ENCODE measurements at places on chromosomes 6 and 20.

DNA sequence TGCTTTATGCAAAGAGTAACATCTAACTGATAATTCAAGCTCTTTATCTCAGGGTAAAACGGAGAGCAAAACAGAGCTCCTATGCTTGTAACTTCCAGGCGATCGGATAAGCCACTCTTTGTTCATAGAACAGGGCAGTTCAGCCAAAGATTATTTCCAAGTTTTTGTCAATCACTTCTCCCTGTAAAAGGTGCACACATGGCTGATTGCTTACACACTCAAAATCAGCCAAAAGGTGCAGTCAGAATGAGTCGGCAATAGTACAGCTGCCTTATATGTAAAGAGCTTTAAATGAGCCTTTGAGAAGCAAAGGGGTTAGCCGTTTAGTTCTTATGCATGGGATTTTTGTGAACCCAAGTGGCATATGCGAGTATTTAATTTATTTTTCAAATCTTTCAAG, 449.6 kb upstream of the POU3F2 start:
- DNase-seq: no peak

DNA sequence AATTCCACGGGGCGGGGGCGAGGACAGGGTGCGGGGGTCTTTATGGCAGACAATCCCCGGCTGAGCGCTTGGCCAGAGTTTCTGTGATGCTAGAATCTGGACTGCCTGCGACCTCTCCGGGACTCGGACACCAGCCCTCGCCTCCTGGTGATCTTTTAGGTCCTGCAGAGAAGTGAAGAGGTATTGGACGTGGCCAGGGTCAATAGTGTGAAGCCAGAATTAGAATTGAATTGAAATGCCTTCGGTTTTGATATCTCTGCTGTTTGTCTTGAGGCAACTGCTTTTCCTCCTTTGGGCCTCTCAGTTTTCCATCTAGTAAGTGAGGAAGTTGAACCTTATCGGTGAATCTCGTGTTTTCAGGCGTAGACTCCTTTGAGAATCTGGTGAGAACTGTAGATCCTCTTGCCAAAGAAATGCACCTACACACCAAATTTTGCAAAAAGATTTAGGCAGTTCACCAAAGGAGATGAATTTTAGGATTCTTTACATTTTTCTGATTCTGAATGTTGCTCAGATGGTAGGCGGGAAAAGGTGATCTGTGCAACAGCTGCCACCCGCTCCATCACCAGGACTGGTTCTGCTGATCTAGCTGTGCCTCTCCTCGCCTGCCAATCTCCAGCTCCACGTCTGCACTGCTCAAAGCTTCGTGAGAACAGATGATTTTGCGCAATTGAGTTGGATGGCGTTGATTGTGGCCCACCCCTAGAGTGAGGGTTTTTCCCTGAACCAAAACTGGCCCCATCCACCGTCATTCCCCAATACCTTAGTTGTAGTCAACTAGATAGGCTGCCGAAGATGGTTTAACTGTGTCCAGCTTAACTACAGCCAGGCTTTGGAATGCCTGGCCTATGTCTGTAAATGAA, 837 bp upstream of the OSER1 start:
- no peak for DNase-seq

GRCh38 chr6:13303668-13304017, 24.7 kb downstream of the TBC1D7 start:
- no peak for DNase-seq

- no peak for DNase-seq
Measured at GRCh38 chr6:105359419-105360370, 43.2 kb downstream of the PREP start.

DNA sequence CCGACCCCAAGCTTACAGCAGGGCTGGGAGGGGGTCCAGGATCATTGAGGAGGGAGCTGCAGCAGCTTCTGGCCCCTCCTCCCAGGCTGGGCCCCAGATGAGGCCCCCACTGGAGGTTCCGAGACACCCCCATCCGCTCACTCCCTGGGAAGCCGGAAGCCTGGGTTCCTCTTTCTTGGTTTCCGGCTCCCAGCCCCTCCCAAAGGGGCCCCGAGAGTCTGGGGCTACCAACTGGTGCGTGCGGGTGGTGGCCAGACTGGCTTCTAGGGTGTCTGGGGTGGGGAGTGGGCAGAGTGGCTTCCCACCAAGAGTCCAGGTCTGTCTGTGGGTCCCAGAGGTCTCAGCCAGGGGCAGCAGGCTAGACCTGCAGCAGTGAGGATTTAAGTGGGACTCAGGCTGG, 2.2 kb downstream of the RGS19 start:
- no peak for DNase-seq

DNA sequence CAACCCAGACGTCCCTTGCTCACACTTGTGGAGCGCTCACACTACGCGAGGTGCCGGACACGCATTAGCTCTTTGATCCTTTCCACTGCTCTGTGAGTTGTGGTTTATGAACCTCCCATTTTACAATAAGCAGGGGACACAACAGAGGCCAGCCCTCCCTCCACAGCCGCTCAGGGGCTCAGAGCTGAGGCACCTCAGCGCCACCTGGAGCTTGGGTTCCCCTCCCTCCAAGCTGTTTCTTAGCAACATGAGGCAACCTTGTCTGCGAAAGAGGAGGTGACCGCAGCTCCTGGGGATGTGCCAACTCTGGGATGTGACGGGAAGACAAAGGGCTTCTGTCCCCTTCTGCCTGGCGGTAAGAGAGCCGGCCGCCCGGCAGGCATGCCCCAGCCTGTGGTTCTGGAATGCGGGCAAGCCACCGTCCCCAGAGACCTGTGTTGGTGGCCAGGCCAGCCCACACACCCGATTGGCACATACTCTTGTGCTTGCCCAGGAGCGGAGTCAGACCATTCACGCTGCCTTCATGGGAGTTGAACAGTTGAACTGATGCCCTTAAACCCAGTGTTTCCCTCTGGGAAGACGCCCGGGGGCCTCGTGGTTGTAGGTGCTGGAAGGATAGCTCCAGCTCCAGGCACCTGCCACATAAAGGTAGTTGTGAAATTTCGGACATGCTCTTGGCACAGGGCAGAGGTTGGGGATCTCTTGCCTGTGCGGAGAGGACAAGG, 44.5 kb downstream of the RBM38 start:
- DNase-seq: peak; percentile 19

DNA sequence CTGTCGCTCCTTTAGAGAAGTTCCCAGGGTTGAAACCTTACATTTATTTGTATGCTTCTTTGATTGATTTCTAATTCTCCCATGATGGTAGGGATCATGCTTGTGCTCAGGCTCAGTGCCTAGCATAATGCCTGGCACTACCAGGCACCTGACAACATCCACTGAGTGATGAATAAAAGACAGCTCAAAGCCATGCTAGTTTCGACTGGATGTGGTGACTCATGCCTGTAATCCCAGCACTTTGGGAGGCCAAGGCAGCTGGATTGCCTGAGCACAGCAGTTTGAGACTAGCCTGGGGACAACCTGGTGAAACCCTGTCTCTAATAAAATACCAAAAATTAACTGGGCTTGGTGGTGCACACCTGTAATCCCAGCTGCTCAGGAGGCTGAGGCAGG, 11.6 kb upstream of the CD164 start:
- DNase-seq: no peak

- DNase-seq: no peak
Measured at GRCh38 chr20:19964289-19965265, 52.6 kb upstream of the NAA20 start.

Measured in activated CD8-positive, alpha-beta memory T cell treated with anti-CD3 and anti-CD28 coated beads for 1 hour (primary cell).